ENCODE measurements at places on chromosomes 7 and 10. TPM values are rescaled to one million over a fixed set of nuclear protein-coding genes. Genes with fewer than 3 reads are reported as not detected.

STEAP2 gene
- total RNA-seq = not detected

STEAP1 gene
- 3.3 TPM for total RNA-seq

PDK4 gene
- not detected for total RNA-seq

ADAMTS14 gene
- total RNA-seq = 0.21 TPM

BTBD16 gene
- not detected for total RNA-seq

FOXI2 gene
- total RNA-seq = not detected

DNA sequence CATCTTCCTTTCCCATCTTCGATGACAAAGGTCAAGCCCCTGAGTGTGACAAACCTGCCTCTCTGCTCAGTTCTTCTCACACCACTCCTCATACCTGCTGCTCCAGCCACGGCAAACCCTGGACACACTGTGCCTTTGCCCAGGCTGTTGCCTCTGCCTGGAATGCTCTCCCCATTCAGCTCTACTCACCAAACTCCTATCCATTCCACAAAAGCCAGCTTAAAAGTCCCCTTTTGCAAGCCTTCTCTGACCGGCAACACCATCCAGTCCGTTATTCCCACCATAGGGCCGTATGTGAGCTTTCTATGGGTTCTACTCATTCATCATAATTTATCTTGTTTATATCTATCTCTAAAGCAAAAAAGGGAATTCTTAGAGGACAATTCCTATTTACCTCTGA, 15.2 kb downstream of the GFRA1 start:
- H3K4me1 ChIP-seq = no peaks in the 10 kb centered on the region
- peaks cover 1% of the 10 kb centered on the region for H3K27me3 ChIP-seq
- H3K27ac ChIP-seq = no peak overlapping the region
- no peak overlapping the region for H3K4me3 ChIP-seq
- no peak for DNase-seq

DNA sequence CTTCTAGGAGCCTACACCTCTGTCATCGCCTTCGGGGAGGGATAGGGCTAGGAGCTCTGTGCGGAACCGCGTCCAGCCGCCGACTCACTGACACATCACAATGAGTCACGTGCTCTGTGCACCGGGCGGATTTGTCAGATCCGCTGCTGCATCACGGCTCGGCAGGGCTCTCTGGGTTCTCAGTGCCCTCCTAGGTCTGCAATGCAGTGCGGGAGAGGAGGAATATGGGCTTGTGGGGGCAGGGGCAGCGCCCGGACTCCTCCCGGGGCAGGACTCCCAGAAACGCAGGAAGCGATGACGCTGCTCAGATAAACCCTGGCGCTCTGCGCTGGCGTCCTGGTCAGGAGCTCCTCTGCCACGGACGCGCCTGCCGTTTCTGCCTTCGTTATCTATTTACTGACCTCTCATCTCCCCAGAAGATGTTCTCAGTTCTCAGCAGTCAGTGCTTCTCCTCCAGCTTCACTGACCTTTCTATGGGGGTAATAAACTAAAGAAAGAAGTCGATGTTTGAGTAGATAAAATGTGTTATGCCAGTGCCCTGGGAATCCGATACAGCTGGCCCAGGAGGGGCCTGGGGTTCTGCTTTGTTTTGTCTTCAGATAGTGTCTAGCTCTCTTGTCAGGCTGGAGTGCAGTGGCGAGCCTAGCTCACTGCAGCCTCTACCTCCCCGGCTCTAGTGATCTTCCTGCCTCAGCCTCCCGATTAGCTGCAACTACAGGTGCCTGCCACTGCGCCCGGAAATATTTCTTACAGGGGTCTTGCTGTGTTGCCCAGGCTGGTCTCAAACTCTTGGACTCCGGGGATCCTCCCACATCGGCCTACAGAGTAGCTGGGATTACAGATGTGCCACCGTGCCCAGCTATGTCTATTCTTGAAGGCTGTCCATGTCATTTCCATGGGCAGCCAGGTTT, 22.8 kb upstream of the ITGB1 start:
- no peaks in the 10 kb centered on the region for H3K27me3 ChIP-seq
- H3K27ac ChIP-seq = peak overlapping the region; percentile 88
- H3K4me3 ChIP-seq = peak overlapping the region; percentile 88
- H3K36me3 ChIP-seq = no peaks in the 10 kb centered on the region
- peaks cover 28% of the 10 kb centered on the region for H3K4me1 ChIP-seq

- no peaks in the 10 kb centered on the region for H3K27me3 ChIP-seq
- H3K27ac ChIP-seq = no peak overlapping the region
- no peak for DNase-seq
- H3K4me3 ChIP-seq = no peak overlapping the region
- H3K36me3 ChIP-seq = no peaks in the 10 kb centered on the region
Observed at GRCh38 chr10:131819241-131820072, 81.4 kb upstream of the PPP2R2D start.

DNA sequence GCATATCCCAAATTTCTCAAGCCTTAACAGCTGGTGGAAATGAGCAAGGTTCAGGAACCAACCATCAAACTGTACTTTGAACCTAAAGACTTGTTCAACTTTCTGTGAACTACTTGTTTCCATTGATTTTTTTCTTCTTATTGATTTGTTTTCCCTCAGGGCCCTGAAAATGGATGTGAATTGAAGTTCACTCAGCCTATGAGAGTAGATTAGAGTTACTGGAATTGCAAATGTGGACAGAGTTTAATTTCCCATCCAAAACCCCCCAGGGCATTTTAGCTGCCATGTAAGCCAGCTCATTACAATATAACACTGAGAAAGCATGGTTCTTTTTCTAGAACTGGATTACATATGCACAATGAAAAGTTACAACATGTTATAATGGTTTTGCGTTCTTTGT, 1105.7 kb downstream of the REEP3 start:
- H3K4me3 ChIP-seq = no peak overlapping the region
- DNase-seq = no peak
- H3K27ac ChIP-seq = no peak overlapping the region
- H3K36me3 ChIP-seq = no peaks in the 10 kb centered on the region
- H3K27me3 ChIP-seq = no peaks in the 10 kb centered on the region

DNA sequence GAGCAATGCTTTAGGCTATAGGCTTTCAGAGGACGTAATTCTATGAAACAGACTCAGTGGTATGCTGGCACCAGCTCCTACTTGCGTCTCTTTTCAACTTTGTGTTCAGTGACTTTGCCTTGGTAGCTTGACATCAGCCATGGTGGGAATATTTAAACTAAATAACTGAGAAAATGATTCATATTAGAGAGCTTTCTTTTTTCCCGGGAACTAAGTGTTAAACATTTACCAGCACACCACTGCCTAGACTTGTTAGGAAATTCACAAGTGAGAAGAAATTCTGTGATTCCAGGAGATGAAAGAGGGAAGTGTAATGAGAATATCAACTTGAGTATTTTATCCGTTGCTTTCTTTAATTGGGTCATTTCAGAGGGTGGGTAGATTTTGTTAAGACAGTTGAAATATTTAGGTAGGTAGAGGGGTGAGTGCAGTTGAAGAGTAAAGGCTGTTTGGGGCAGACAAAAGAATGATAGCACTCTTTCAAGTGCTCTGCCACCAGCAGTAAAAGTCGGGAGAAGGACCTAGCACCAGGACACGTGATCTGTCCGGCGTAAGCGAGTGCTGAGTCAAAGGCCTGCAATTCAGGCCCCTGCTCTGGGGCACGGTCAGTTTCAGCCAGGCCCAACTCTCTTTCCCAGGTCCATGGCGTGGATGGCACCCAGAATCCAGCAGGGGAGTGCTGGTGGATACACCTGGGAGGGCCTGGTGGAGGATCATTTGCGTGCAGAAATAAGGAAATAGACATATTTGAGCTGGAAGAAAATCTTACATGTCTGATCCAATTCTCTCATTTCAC, 206.3 kb downstream of the SNX10 start:
- no peak overlapping the region for H3K4me3 ChIP-seq
- peaks cover 6% of the 10 kb centered on the region for H3K27me3 ChIP-seq
- no peak overlapping the region for H3K27ac ChIP-seq
- H3K36me3 ChIP-seq = no peaks in the 10 kb centered on the region
- no peak for DNase-seq

DNA sequence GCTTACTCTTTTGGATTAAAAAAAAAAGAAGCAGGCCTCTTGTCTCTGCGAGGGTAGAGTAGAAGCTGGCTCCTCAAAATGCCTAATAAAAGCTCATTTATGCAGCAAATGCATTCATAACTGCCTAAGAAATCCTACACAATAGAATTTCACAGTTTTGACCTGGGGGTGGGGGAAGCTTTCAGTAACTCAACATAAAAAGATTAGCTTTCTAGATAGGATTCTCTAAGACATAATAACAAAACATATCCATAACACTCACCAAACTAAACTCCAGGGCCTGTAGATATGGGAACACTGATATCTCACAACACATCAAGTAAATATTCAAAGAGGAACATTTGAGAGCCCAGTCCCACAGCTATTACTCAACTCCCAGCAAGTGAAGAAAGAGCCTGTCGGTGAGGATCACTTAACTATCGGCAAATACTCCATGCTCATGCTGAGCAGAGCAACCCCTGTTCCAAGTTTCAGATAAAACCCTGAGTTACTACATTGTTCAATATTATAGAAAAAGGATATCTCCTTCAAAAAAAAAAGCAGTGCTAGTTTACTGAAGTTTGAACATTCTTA, 88.1 kb downstream of the COBL start:
- no peak overlapping the region for H3K27ac ChIP-seq
- no peaks in the 10 kb centered on the region for H3K36me3 ChIP-seq
- DNase-seq = no peak
- no peaks in the 10 kb centered on the region for H3K27me3 ChIP-seq

DNA sequence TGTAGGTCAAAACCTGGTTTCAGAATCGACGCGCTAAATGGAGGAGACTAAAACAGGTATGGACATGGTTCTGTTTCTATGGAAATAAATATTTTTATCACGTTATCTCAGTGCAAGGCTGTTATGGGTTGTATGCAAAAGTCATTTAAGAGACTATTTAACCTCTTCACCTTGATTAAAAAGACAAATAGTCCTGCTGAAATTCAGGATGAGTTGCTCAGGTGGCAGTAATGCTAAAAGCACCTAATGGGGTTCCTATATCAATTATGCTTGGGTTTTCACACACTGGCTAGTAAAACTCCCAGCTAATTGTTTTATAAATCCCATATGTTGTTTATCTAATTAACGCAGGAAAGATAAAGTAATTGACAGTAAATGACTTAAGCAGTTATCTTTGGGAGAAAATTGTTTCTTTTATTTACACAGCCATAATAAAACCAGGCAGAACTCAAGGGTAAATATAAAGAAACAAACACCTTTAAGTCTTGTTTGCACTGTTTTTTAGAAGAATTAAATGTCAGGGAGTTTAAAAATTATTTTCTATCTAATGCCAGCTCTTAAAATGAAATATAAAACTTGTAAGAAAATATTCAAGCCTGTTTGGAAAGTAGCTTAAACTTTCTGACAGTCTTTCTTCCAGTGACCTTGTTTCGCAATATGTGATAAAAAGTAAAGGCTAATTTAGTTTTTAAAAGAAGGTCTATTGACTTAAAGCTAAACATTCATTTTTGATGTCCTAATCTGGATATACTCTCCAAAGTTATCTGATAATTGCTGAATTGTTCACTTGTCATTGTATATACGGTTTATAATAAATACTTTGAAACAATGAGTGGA, 3.2 kb downstream of the HHEX start:
- no peak for DNase-seq
- no peak overlapping the region for H3K27ac ChIP-seq
- peak overlapping the region; percentile 34 for H3K4me3 ChIP-seq
- no peaks in the 10 kb centered on the region for H3K36me3 ChIP-seq

DNA sequence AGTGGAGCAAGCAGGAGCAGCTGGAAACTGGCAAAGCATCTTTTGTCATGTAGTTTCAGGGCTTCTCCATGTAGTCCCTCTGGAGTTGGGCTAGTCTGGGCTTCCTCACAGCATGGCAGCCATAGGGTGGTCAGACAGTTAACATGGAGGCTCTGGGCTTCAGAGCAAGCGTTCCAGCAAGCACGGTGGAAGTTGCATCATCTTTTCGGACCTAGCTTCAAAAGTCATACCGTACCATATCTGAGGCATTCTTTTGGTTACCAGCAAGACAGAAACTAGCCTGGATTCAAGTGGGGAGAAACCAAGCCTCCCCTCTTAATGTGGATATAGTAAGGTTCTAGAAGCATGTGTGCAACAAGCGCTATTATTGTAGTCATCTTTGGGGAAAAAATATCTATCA, 135.0 kb downstream of the HTR7 start:
- no peak overlapping the region for H3K27ac ChIP-seq
- H3K4me1 ChIP-seq = no peaks in the 10 kb centered on the region
- no peaks in the 10 kb centered on the region for H3K36me3 ChIP-seq
- H3K27me3 ChIP-seq = no peaks in the 10 kb centered on the region

DNA sequence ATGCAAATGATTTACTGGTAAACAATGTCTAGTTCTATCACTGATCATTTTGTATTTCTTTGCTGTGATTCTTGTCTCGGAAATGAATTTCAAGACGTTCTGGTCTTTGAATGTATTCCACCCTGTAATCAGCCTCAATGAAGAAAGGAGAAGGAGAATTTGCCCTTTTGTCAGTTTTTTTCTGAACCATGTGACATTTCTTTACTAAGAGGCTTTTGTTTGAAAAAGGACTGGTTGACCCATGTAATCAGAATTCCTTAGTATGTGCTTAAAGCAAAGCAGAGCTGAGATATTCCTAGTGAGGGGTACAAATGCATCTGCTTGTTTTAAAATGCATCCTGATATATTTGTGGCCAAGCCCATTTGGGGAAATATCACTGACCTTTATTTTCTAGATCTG, 581.6 kb downstream of the ETV1 start:
- H3K36me3 ChIP-seq = no peaks in the 10 kb centered on the region
- H3K4me1 ChIP-seq = no peaks in the 10 kb centered on the region
- DNase-seq = no peak
- no peaks in the 10 kb centered on the region for H3K27me3 ChIP-seq
- H3K27ac ChIP-seq = no peak overlapping the region
- H3K4me3 ChIP-seq = no peak overlapping the region

GRCh38 chr10:6109444-6109775, 20.6 kb downstream of the RBM17 start:
- peaks cover 56% of the 10 kb centered on the region for H3K4me1 ChIP-seq
- H3K27me3 ChIP-seq = no peaks in the 10 kb centered on the region
- peak overlapping the region; percentile 19 for H3K27ac ChIP-seq
- no peak for DNase-seq

DNA sequence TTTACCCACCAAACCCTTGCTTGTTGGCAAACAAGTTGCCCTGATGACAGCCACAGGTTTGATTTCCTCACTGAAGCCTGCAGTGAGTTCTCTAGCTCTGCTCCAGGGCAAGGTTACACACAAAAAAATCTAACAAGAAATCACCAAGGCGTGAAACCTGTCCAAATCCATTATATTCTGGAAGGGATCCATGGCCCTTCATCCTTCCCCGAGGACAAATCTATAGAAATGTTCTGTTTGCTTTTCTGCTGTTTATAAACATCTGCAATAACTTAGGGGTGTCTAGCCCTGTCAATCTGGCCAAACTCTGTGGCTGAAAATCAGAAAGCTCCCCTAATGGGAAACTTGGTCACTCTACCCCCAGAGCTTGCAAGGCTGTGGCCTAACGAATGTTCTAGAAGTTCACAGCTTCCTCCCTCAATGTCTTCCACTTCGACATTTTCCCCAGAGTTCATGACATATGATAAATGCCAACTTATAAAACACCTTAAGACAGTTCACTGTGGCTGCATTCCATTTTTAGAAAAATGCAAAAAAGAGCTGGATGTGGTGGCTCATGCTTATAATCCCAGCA, 164.5 kb downstream of the PRPF18 start:
- H3K4me3 ChIP-seq = no peak overlapping the region
- H3K4me1 ChIP-seq = no peaks in the 10 kb centered on the region
- peaks cover 6% of the 10 kb centered on the region for H3K27me3 ChIP-seq
- no peaks in the 10 kb centered on the region for H3K36me3 ChIP-seq
- DNase-seq = no peak

All from activated T-helper 1 cell treated with anti-CD3 and anti-CD28 coated beads, Interleukin-12 subunit alpha, Interleukin-12 subunit beta, Interleukin-2, Interleukin-4 antibody, amounts not matched to agents 30 ng/mL and 10 ng/mL and 1 ng/mL, durations not matched to agents 14 hours and 24 hours and 36 hours (primary cell).